ENCODE measurements at places on chromosomes 3 and 15.

DNA sequence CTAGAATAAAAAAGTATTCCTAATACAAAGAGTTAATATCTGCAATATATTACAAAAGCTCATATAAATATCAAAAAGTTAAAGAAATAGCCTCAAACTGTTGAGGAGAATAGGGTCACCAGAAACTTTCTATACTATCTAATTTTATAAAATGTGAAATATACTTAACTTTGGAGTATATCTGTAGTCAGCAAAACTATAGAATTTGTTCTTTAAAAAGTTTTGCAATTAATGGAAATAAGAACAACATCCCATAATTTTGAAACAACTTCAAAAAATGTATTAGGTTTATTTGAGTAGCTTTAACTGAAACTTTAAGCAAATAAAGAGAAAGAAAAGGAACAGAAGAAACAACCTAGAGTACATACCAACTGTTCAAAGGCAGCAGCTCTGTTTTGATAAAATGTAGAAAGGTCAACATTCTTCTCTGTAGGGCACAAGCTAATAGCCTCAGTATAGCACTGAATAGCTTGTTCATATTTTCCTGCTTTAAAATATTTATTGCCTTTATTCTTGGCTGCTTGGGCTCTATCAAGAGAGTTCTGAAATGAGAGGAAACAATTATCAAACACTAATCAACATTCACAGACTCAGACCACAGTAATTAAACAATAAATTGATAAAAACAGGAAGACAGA lies 14.3 kb downstream of the TOMM70 start:
- no peak for DNase-seq

- DNase-seq: no peak
These were observed 51.9 kb upstream of the PFN2 start for GRCh38 chr3:150022381-150023238.

DNA sequence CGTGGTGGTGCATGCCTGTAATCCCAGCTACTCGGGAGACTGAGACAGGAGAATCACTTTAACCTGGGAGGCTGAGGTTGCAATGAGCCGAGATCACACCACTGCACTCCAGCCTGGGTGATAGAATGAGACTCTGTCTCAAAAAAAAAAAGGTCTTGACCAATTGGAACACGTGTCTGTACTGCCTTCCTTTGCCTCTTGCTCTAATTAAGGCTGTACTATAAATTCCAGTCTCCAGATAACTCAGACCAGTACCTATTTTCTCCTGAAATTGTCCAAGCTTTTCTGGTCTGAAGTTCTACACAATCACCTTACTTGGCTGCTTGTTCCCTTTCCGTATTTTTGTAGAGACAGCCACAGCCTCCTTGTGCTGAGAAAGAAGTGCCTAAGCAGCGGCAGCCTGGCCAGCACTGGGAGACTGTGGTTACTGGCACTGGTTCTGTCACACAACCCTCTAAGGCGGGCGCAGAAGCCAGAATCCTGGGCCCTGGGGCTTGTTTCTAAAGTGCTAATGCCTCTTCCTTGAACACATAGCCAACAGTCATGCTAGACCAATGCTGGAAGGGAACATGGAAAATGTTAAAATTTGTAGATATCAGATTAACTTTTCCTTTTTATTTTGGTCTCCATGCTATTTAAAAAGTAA lies 6.2 kb upstream of the CEP70 start:
- DNase-seq: no peak

DNA sequence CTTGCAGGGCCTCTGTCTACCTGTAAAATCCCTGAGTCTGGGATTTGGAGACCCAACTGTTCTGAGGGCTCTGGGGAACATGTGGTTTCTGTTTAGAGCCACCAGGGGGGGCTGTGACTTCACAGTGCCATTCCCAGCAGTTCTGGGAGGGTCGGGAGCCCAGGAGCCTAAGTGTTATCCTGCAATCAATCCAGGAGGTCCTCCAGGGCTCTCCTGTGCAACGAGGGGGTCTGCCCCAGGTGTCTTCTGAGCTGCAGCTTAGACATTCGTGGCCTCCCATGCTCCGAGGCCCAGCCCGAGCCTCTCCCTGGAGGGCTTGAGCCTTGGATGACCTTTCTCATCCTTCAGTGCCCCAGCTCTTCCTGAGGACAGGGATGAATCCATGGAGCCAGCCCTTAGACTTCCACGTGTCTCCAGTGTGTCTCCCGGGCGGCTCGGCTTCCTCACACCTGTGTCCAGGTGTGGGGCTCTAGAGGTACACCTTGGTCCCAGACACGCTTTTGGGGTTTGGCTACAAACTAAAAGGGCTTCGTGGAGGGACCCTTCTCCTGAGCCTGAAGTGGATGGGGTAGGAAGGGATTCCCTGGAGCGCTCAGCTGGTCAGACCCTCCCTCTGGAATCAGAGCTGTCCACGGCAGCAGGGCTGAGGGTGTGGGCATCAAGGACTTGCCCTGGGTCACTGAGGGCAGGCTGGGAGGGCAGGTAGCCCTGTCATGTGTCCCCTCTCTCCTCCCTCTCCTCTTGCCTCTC lies 20.3 kb upstream of the ABTB1 start:
- DNase-seq: no peak

GRCh38 chr15:29612096-29612495 lies 210.2 kb downstream of the TJP1 start:
- peak; percentile 23 for DNase-seq

DNA sequence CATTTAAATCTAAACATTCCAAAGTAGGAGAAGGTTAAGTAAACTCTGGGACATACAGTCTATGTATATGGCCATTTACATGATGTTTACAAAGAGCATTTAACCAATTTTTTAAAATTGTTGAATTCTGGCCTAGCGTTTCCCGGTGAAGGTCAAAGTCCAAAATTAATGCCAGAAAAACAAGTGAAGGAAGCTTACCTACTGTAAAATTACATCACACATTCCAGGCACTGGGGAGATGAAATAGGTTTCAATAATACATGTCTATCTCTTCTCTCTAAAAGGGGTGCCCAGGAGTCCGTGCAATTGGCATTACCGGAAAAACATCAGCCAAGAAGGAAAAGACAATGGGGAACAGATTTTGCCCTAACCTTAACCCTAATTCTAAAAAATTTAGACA lies 358.8 kb downstream of the VPS13C start:
- DNase-seq: no peak

DNA sequence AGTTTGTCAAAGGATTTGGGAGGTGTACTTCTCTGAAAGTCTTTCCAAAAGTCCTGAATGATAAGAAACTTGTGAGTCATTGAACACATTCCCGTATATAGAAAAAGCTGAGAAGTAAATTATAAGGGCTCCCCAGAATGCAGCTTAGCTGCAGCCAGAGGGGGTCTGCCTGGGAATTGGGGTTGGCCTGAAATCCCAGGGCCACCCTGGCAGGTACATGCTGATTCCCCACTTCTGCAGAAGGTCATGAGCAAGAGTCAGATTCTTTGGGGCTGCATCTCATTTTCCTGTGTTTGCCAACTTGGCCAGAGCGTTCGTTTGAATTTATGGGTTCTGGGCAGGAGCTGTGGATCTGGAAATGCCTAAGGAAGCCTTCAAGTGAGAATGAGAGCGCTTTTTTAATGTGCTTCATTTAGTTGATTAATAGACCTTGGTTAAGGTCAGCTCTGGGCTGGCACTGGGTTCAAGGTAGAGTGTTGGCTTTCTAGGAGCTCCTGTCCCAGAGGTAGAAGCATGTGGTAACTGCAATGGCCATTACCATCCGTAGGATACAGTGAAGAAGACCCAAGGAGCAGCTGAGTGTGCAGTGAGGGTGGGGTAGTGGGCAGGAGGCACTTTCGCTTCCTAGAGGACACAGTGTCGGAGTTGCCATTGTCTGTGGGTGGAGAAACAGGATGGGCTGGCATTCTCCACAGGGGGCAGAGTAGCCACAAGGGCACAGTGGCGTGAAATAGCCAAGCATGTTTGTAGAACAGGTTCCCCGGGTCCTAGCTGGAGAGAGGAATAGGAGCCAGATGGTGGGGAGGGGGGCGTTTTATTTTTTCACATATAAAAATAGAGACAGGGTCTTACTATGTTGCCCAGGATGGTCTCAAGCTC lies 3.2 kb downstream of the SLC6A6 start:
- DNase-seq: no peak

- DNase-seq: no peak
These were observed 75.7 kb downstream of the CD200R1L start for GRCh38 chr3:112770951-112771350.

DNA sequence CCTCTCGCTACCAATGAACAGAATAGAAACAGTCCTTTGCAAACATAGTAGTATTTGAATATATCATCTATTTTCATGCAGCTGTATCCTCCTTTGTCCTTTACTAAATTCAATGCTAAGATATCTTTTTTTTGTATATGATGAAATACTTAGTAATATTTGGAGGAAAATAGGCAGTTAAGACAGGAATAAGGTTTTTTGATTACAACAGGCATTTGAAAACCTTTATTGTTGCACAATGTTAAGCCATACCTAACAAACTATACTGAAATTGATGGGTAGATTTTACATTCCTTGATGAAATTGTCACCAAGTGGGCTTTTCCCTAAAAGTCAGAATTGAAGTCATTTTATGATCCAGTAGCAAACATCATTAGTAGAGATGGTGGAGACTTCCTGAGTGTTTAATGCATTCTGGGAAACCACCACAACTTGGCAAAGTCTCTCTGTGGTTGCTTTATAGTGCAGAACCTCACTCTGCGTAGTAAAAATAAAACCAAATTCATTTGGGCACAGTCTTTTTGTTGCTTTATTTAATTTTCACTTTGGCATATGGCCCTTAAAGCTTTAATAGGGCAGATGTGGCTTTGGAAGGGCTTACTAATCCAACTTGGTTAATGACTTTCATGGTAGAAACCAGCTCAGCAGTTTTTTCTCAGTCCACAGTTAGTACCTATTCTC lies 216.0 kb downstream of the DIPK2A start:
- DNase-seq: no peak

GRCh38 chr3:50173685-50174516 lies 17.5 kb upstream of the GNAT1 start:
- no peak for DNase-seq

GRCh38 chr15:41377978-41378377 lies 24.3 kb downstream of the NDUFAF1 start:
- DNase-seq: no peak
